ENCODE measurements at places on chromosomes 16 and 17.
A peak's percentile ranks its signal among the peaks of the same experiment; 100 is the strongest.

GRCh38 chr16:24769806-24770205, 40.4 kb downstream of the TNRC6A start:
- H3K4me1 ChIP-seq, result no peaks in the 10 kb centered on the region
- no peak for DNase-seq
- no peak overlapping the region for H3K27ac ChIP-seq
- H3K36me3 ChIP-seq, result peaks cover 18% of the 10 kb centered on the region
- no peaks in the 10 kb centered on the region for H3K27me3 ChIP-seq
- no peak overlapping the region for H3K4me3 ChIP-seq

GRCh38 chr17:64399071-64399766, 8.6 kb upstream of the PECAM1 start:
- no peak overlapping the region for H3K4me3 ChIP-seq
- H3K36me3 ChIP-seq, result no peaks in the 10 kb centered on the region
- no peaks in the 10 kb centered on the region for H3K27me3 ChIP-seq
- no peak for DNase-seq

GRCh38 chr17:53088481-53088880, 734.2 kb upstream of the KIF2B start:
- H3K4me1 ChIP-seq, result no peaks in the 10 kb centered on the region
- no peak for DNase-seq
- no peak overlapping the region for H3K4me3 ChIP-seq
- H3K27ac ChIP-seq, result no peak overlapping the region
- H3K27me3 ChIP-seq, result no peaks in the 10 kb centered on the region

DNA sequence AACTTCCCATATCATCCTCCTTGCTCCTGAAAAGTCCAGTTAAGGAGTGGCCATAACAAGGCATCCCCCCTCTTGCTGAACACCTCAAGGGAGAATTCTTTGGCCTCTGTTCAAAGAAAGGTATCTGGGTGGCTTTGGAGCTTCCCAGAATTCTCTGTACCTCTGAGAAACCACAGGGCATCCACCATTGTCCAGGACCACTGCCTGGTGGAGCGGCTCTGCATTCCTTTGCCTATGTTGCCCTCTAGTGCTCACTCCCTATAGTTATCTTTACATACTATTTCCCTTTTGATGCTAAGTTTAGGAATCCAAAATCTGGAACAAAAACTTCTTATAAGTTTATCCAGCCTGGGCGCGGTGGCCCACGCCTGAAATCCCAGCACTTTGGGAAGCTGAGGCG, 30.3 kb downstream of the CHD9NB start:
- H3K36me3 ChIP-seq, result no peaks in the 10 kb centered on the region
- H3K4me3 ChIP-seq, result no peak overlapping the region
- no peaks in the 10 kb centered on the region for H3K4me1 ChIP-seq
- no peak overlapping the region for H3K27ac ChIP-seq

DNA sequence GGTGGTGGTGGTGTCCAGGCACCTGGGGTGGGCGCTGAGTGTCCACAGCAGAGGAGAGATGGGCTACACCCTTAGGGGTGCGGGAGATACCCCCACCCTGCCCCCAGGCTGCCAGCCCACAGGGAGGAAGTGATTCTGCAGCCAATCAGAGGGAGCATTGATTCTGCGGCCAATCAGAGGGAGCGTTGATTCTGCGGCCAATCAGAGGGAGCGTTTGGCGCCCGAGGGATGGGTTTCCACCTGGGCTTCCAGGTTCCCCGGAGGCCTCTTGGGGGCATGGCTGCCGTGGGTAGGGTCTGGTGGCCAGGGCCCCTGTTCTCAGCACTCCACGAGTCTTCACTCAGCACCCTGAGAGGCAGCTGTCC, 28.2 kb upstream of the ACSF3 start:
- H3K27ac ChIP-seq, result no peak overlapping the region
- no peaks in the 10 kb centered on the region for H3K36me3 ChIP-seq
- no peaks in the 10 kb centered on the region for H3K27me3 ChIP-seq
- H3K4me1 ChIP-seq, result no peaks in the 10 kb centered on the region
- no peak overlapping the region for H3K4me3 ChIP-seq
- DNase-seq, result no peak

DNA sequence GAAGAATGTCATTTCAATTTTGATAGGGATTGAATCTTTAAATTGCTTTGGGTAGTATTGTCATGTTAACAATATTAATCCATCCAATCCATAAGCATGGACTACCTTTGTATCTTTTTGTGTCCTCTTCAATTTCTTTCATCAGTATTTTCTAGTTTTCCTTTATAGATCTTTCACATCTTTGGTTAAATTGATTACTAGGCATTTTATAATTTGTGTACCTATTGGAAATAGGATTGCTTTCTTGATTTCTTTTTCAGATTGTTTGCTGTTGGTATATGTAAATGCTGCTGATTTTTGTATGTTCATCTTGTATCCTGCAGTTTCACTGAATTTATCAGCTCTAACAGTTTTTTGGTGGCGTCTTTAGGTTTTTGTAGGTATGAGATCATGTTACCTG, 24.1 kb upstream of the BCAS3 start:
- peaks cover 48% of the 10 kb centered on the region for H3K36me3 ChIP-seq
- no peaks in the 10 kb centered on the region for H3K4me1 ChIP-seq

GRCh38 chr16:88790312-88791211, 5.5 kb upstream of the PIEZO1 start:
- H3K4me3 ChIP-seq, result peak overlapping the region; percentile 10
- peaks cover 10% of the 10 kb centered on the region for H3K4me1 ChIP-seq
- peak; percentile 88 for DNase-seq

DNA sequence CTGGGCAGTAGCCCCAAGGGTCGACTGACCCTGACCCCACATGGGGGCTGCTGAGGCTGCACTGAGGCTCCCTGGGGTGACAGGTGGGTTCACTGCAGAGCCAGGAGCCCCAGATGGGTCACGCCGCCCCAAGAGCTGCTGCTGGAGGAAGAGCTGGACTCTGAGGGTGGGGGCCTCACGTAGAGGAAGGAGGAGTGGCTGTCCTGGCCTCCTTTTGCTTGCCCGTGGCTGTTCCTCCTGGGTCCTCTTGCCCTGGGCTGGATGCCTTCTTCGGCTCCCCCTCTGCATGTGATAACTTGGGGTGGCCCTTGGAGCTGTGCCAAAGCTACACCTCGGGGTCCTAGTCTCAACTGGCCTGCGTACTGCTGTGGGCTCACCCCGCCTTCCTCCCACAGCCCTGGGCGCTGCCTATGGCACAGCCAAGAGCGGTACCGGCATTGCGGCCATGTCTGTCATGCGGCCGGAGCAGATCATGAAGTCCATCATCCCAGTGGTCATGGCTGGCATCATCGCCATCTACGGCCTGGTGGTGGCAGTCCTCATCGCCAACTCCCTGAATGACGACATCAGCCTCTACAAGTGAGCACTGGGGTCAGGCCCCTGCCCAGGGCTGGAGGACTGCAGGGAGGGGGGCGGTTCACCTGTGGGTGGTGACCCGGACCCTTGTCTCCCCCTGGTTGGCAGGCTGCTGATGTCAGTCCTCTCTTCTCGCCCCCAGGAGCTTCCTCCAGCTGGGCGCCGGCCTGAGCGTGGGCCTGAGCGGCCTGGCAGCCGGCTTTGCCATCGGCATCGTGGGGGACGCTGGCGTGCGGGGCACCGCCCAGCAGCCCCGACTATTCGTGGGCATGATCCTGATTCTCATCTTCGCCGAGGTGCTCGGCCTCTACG, 1.1 kb upstream of the AMDHD2 start:
- DNase-seq, result peak; percentile 70
- H3K4me3 ChIP-seq, result peak overlapping the region; percentile 67
- peaks cover 57% of the 10 kb centered on the region for H3K4me1 ChIP-seq

DNA sequence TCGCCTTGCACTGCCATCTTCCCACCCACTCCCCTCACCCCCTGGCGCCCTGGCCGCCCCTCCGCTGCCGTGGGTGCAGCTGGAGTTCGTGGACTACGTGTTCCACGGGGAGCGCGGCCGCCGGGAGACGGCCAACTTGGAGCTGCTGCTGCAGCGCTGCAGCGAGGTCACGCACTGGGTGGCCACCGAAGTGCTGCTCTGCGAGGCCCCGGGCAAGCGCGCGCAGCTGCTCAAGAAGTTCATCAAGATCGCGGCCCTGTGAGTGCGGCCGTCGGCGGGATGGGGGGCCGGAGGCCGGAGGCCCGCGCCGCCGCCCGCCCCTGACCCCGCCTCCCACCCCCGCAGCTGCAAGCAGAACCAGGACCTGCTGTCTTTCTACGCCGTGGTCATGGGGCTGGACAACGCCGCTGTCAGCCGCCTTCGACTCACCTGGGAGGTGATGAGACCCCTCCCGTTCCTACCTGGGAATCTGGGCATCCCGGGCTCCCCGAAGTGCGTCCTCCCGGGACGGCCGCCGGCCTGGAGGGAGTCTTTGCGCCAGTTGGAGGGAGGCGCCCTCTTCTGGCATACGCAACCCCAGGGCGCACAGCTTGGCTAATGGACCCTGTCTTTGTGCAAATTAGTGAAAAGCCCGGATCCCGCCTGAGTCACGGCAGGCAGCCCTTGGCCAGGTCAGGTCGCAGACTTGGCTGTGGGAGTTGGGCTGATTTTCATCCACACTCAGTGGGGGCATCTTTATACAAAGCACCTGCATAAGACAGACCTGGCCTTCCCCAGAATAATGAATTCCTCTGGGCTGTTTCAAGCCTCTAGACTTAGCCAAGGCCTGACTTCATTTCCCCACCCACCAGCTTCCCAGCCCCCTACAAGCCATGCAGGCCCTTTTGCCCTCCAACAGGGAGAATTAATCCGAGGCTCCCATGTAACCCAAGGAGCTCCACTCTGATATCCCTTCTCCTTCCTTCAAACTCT, 14.3 kb downstream of the RAPGEFL1 start:
- H3K4me3 ChIP-seq, result peak overlapping the region; percentile 58

GRCh38 chr17:183021-183420, 1.6 kb upstream of the DOC2B start:
- no peak for DNase-seq
- H3K27me3 ChIP-seq, result peaks cover 27% of the 10 kb centered on the region
- no peaks in the 10 kb centered on the region for H3K36me3 ChIP-seq
- peaks cover 5% of the 10 kb centered on the region for H3K4me1 ChIP-seq
- H3K27ac ChIP-seq, result no peak overlapping the region

DNA sequence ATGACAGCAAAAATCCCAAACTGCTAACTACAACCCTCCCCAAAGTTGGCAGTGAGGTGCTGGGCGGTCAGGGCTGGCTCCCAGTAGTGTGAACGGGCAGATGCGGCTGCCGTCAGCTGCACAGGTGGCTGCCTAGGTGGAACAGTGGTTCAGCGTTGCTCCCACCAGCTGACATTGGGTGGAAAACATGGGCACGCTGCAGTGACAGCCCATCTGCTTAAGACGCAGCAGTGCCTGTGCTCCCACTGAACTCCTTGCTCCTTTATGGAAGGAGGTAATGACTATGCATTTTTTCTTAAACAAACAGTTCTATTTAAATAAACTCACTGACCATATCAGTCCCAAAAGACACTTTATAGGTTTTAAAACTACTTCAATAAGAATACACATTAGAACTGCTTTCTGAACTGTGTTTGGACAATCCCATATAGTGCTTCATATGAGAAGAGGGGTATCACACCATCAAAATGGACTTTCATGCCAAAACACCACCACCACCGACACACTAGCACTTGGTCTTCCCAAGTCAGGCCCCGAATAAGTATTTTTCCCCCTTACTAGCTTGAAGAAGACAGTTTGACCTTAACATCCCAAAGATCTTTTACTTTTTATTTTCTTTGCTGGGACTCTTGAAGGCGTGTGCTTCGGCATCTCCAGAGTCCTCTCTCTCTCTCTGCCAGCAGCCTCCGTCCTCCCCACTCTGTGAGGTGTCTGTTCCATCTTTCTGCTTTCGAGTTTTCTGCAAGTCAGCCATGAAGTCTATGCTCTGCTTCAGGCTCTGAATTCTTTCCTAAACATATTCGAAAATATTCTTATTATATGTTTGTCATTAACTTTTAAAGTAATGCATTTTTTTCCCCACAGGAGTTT, 34.4 kb downstream of the BRD7 start:
- peaks cover 57% of the 10 kb centered on the region for H3K36me3 ChIP-seq
- H3K27ac ChIP-seq, result no peak overlapping the region
- no peaks in the 10 kb centered on the region for H3K27me3 ChIP-seq
- no peak overlapping the region for H3K4me3 ChIP-seq
- peaks cover 8% of the 10 kb centered on the region for H3K4me1 ChIP-seq

DNA sequence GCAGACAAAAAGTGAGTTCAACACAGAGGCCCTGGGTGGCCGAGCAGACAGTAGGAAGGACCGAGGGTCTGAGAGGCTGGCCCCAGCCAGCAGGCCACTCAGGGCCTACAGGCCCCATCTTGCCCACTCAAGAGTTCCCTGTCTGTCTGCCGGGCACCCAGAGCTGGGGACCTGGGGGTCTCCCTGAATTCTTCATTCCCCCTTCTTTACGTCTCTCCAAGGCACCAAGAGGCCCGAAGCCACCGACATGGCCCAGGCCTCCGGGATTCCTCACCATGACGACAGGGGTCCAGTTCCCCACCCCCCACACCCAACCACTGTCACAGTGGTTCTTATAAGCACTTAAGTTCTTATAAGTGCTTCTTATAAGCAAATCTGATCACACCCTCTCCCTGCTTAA, 49.2 kb downstream of the NOS2 start:
- DNase-seq, result peak; percentile 40
- H3K4me1 ChIP-seq, result no peaks in the 10 kb centered on the region
- no peak overlapping the region for H3K27ac ChIP-seq
- H3K27me3 ChIP-seq, result no peaks in the 10 kb centered on the region
- no peaks in the 10 kb centered on the region for H3K36me3 ChIP-seq

DNA sequence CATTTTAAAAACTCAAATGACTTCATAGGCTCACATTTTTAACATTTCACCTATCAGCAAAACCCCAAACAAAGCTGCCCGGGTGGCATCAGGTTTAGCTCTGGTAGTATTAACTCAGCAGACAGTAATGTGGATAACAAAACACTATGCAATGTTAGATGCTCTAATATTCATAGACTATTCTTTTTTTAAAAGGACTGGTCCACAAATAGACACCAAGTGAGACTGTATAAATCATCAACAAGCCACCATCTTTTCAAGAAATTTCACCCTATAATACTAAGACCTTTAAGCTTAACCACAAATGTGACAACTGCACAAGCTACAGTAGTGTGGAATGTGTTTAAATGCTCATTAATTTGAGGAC, 20.2 kb downstream of the SNN start:
- H3K36me3 ChIP-seq, result peaks cover 88% of the 10 kb centered on the region
- H3K4me1 ChIP-seq, result peaks cover 14% of the 10 kb centered on the region

All from upper lobe of right lung (tissue), 1 donor.